ENCODE measurements at places on chromosomes 7 and 10.

DNA sequence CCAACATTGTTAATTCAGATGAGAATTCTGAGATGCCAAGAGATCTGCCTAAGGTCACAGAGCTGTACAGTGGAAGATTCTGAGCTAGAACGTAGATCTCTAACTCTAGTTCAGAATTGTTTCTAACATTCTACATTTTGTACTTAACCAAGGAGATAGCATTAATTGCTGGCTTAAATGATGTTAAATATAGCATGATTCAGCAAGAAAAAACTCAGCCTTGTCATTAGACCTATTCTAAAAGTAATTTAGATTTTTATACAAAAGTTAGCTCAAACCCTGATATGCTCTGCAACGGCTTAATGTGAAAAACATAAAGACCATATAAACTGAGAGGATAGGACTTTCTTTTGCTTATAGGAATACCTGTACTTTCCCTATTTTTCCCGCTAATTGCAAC lies 3.4 kb upstream of the CCDC71L start:
- H3K4me3 ChIP-seq, result no peak overlapping the region
- H3K27ac ChIP-seq, result no peak overlapping the region
- H3K4me1 ChIP-seq, result peaks cover 11% of the 10 kb centered on the region
- no peak for DNase-seq
- H3K36me3 ChIP-seq, result peaks cover 12% of the 10 kb centered on the region

- H3K27me3 ChIP-seq, result no peaks in the 10 kb centered on the region
- no peaks in the 10 kb centered on the region for H3K4me1 ChIP-seq
- no peak for DNase-seq
- no peak overlapping the region for H3K4me3 ChIP-seq
- H3K36me3 ChIP-seq, result no peaks in the 10 kb centered on the region
These were observed 325.6 kb downstream of the THSD7A start for GRCh38 chr7:11506417-11506816.

GRCh38 chr7:158850545-158851102 lies 5.7 kb upstream of the DYNC2I1 start:
- DNase-seq, result no peak
- no peak overlapping the region for H3K4me3 ChIP-seq
- H3K27ac ChIP-seq, result no peak overlapping the region
- H3K36me3 ChIP-seq, result peaks cover 2% of the 10 kb centered on the region
- peaks cover 5% of the 10 kb centered on the region for H3K4me1 ChIP-seq

DNA sequence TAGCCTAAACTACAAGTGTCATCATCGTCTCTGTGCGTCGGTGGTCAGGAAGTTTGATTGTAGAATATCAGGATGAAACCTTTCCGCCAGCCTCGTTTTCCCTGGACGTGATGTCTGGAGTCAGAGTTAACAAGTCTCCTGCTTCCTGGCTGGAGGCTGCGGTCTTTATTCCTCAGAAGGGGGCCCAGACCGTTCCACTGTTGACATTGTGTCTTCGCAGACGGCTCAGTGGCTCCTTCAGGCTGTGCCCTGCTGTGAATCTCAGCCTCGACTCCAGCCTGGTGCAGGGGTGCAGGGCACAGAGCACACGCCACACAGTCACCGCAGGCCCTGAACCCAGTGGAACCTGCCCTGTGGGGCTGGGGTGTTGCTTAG lies 37.2 kb upstream of the INSIG1 start:
- peaks cover 1% of the 10 kb centered on the region for H3K4me1 ChIP-seq
- no peaks in the 10 kb centered on the region for H3K36me3 ChIP-seq
- no peak overlapping the region for H3K4me3 ChIP-seq
- no peak overlapping the region for H3K27ac ChIP-seq
- DNase-seq, result no peak

GRCh38 chr7:911791-912480 lies 35.6 kb downstream of the GET4 start:
- no peaks in the 10 kb centered on the region for H3K27me3 ChIP-seq
- H3K4me1 ChIP-seq, result peaks cover 12% of the 10 kb centered on the region
- H3K36me3 ChIP-seq, result peaks cover 35% of the 10 kb centered on the region
- no peak overlapping the region for H3K4me3 ChIP-seq
- H3K27ac ChIP-seq, result peak overlapping the region; percentile 38
- DNase-seq, result no peak

GRCh38 chr7:52705768-52706167 lies 329.7 kb upstream of the POM121L12 start:
- H3K27me3 ChIP-seq, result no peaks in the 10 kb centered on the region
- H3K36me3 ChIP-seq, result no peaks in the 10 kb centered on the region
- DNase-seq, result no peak

- H3K36me3 ChIP-seq, result peaks cover 15% of the 10 kb centered on the region
- no peak for DNase-seq
- no peaks in the 10 kb centered on the region for H3K27me3 ChIP-seq
- no peak overlapping the region for H3K27ac ChIP-seq
These were observed 7.7 kb upstream of the TMEM120A start for GRCh38 chr7:76002139-76002538.

- no peak for DNase-seq
- H3K4me1 ChIP-seq, result no peaks in the 10 kb centered on the region
- H3K27ac ChIP-seq, result no peak overlapping the region
- H3K36me3 ChIP-seq, result no peaks in the 10 kb centered on the region
- H3K27me3 ChIP-seq, result no peaks in the 10 kb centered on the region
- H3K4me3 ChIP-seq, result no peak overlapping the region
These were observed 9.4 kb upstream of the DUSP5 start for GRCh38 chr10:110488332-110488681.
